Lung microvascular endothelial cell (primary cell): ENCODE measurements at places on chromosomes 12 and 14. TPM values are rescaled to one million over a fixed set of nuclear protein-coding genes. Genes with fewer than 3 reads are reported as not detected.

Gene GDF11
- 1.4 and 1.5 TPM in 2 replicates for total RNA-seq

Gene CLEC7A
- 0.20 and 0.22 TPM in 2 replicates for total RNA-seq

Gene ZDHHC22
- total RNA-seq = under 0.01 TPM in 1 of 2 replicates, not detected in the other

Gene TEDC1
- 2.8 and 5.7 TPM in 2 replicates for total RNA-seq

Gene KLRG1
- total RNA-seq = 0.20 and 0.22 TPM in 2 replicates

Gene PROX2
- total RNA-seq = not detected in 2 replicates

Gene PRDM4
- 11.8 and 19.2 TPM in 2 replicates for total RNA-seq

Gene ALDH1L2
- total RNA-seq = 0.20 and 0.22 TPM in 2 replicates

Gene ADGRD1
- total RNA-seq = 0.20 and 0.22 TPM in 2 replicates

Gene OR4E2
- not detected in 2 replicates for total RNA-seq

Gene TAS2R8
- not detected in 2 replicates for total RNA-seq

Gene SAMD4A
- 19.6 and 43.5 TPM in 2 replicates for total RNA-seq

Gene GPRC5D
- total RNA-seq = under 0.01 TPM in 1 of 2 replicates, not detected in the other

Gene OTX2
- total RNA-seq = not detected in 2 replicates

Gene TPPP2
- total RNA-seq = not detected in 2 replicates

Gene KERA
- total RNA-seq = not detected in 2 replicates

Gene GRIP1
- total RNA-seq = 0.20 TPM in 1 of 2 replicates, not detected in the other

Gene AGAP2
- 0.20 and 0.22 TPM in 2 replicates for total RNA-seq

Gene KRT81
- under 0.01 TPM in 1 of 2 replicates, not detected in the other for total RNA-seq

Gene BATF
- 3.6 and 3.7 TPM in 2 replicates for total RNA-seq

Gene TROAP
- total RNA-seq = 1.6 and 8.9 TPM in 2 replicates

Gene SRRM4
- not detected in 2 replicates for total RNA-seq

Gene PTGDR
- not detected in 2 replicates for total RNA-seq

Gene MAGOHB
- 6.1 and 13.5 TPM in 2 replicates for total RNA-seq

Gene NFE2
- total RNA-seq = not detected in 2 replicates

Gene SERPINA10
- not detected in 2 replicates for total RNA-seq

Gene SLC7A8
- 0.44 TPM in 1 of 2 replicates, not detected in the other for total RNA-seq

Gene ARHGEF40
- total RNA-seq = 4.8 and 5.8 TPM in 2 replicates

Gene KCNC2
- not detected in 2 replicates for total RNA-seq

Gene AQP6
- total RNA-seq = not detected in 2 replicates

Gene NRDE2
- 5.2 and 5.6 TPM in 2 replicates for total RNA-seq

Gene LMNTD1
- total RNA-seq = under 0.01 TPM in 1 of 2 replicates, not detected in the other

Gene KRT74
- not detected in 2 replicates for total RNA-seq

Gene BIN2
- total RNA-seq = not detected in 2 replicates

Gene MCRS1
- total RNA-seq = 42.9 and 44.2 TPM in 2 replicates

Gene RGS6
- not detected in 2 replicates for total RNA-seq

Gene RD3L
- not detected in 2 replicates for total RNA-seq

Gene PMCH
- total RNA-seq = not detected in 2 replicates

Gene MYF6
- not detected in 2 replicates for total RNA-seq

Gene CEBPE
- total RNA-seq = not detected in 2 replicates

Gene CLEC14A
- 90.1 and 121 TPM in 2 replicates for total RNA-seq

Gene FLVCR2
- total RNA-seq = 0.79 and 1.3 TPM in 2 replicates

Gene AMDHD1
- total RNA-seq = not detected in 2 replicates

Gene KRT73
- not detected in 2 replicates for total RNA-seq

Gene CELA1
- total RNA-seq = not detected in 2 replicates
